ENCODE measurements at places on chromosomes 11 and 22. TPM values are rescaled to one million over a fixed set of nuclear protein-coding genes. Genes with fewer than 3 reads are reported as not detected.

GRCh38 chr11:46343520-46343919 lies 3.7 kb upstream of the DGKZ start:
- no peak for DNase-seq

The CRYBB2 gene
- not detected for total RNA-seq

The TRPC6 gene
- total RNA-seq, result under 0.01 TPM

- no peak for DNase-seq
These were observed 86.0 kb downstream of the C11orf87 start for GRCh38 chr11:109507836-109508561.

DNA sequence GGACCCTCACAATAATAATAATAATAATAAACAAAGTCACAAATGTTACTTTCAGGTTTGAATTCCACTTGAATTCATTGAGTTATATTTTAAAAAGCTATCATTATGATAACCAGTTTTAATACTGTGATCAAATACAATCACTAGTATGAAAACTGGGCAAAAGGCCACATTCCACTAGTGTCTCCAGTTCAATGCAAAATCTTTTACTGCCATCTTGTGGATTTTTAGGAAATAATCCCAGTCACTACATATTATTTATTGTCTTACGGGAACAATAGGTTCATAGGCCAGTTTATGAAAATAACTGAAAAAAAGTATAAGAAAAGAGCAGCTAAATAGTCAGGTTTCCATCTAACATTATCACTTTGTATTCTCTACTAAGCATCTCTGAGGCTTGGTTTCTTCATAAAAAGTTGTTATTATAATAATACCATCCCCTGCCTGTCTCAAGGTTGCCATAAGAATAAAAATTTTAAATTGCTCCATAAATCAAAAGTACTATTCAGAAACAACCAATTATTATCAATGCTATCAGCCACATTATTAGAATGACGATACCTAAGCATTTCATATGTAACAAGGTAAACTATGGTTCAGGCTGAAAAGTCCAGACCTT lies 533.9 kb upstream of the CCDC90B start:
- peak; percentile 93 for DNase-seq

- no peak for DNase-seq
These were observed 127.2 kb downstream of the MAML2 start for GRCh38 chr11:96215826-96216225.

The SCARF2 gene
- 45.6 TPM for total RNA-seq

The APOBEC3G gene
- 7.5 TPM for total RNA-seq

The C1QTNF5 gene
- total RNA-seq, result 27.9 TPM

- peak; percentile 94 for DNase-seq
These were observed 324.3 kb downstream of the DYNC2H1 start for GRCh38 chr11:103433386-103434072.

The PLA2G6 gene
- 28.3 TPM for total RNA-seq

- no peak for DNase-seq
These were observed 35.5 kb upstream of the NCAM1 start for GRCh38 chr11:112925516-112926310.

The CD59 gene
- total RNA-seq, result 1,166 TPM

GRCh38 chr11:41246399-41246745 lies 213.1 kb downstream of the LRRC4C start:
- no peak for DNase-seq

GRCh38 chr11:48169259-48169658 lies 47.4 kb upstream of the OR4B1 start:
- DNase-seq, result no peak

The LDHAL6A gene
- not detected for total RNA-seq

GRCh38 chr11:113831314-113831713 lies 44.1 kb downstream of the USP28 start:
- DNase-seq, result no peak

DNA sequence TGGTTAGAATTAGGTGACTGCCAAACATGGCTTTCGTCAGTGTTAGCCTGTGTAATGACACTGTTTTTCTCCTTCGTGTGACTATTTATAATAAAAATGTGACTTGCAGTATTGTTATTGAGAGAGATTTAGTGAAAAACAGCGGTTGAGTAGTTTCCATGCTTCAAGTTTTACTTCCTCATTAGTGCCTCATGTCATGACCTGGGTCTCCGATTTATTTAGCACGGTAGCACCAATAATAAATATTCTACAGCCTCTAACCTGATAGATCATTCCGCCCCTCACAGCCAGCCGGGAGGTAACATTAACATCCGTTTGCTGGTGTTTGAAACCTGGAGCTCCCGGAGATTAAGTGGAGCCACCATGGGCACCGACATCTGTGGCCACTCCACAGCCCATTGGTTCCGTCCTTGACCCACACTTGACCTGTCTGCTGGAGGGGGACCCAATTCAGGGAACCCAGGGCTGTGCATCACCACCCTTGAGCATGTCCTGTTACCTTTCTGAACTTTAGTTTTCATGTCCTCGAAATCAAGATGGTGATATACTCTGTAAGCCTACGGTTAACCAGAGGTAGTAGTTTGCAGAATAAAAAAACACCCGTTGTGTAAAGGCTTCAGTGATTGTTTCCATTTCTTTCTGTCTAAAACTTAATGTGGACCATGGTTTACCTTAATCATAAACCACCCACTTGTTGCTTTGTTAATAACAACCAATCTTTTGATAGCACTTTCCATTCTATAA lies 104.1 kb downstream of the ATXN10 start:
- DNase-seq, result no peak

The TYMP gene
- 42.4 TPM for total RNA-seq

DNA sequence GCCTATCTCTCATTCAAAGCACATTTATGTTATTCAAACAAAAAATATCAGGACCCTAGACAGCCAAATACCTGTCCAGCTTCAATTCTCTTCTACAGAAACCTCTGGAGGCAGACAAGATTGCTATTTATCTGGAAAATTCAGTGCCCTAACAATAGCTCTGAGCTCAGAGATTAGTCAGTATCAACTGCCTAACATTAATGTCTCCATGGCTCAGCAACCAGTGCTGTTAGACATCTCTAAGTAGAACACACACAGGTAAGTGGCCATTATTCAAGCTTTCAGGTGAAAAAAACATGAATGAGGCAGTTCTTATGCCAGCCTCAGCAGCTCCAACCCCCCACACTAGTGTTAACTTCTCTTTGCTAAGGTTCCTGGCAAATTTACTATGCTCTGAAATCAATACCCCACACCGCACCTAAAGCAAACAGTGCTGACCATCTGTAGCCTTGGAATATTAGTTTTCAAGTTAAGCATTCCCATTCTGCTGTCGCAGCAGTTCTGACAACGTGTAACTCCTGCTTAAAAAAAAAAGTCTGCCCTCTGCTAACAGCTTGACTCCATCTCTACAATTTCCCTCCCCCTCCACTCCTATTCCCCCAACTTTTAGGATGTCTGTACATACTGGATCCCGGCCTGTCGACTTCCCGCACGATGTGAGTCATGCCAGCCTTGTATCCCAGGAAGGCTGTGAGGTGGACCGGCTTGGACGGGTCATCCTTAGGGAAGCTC lies 1.5 kb downstream of the RPL3 start:
- DNase-seq, result peak; percentile 81

The AGBL2 gene
- total RNA-seq, result 0.63 TPM

The HSPB2 gene
- 0.38 TPM for total RNA-seq

- no peak for DNase-seq
These were observed 88.4 kb downstream of the UBASH3B start for GRCh38 chr11:122743949-122744348.

The NKAPD1 gene
- 39.4 TPM for total RNA-seq

DNA sequence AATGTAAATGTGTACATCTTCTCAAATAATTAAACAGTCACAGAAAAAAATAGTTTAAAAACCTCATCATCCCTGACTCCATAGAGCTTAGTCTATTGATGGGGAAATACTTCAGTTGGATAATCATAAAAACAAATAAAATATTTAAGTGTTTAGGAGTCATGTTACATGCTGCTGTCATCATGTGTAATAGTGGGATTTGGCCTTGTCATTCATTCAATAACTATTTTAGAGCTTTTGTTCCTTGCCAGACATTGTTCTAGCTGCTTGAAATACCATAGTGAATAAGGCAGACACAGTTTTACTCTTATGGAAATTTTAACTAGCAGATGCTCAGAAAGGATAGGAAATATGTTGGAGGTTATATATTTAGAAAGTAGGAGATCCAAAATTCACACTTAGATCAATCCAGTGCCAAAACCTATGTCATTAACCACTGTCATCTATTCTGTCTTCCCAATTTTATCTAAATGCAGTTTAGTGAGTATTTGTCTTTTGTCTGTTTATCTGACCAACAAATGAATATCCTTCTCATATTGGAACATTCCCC lies 324.7 kb downstream of the CASP12 start:
- peak; percentile 29 for DNase-seq

DNA sequence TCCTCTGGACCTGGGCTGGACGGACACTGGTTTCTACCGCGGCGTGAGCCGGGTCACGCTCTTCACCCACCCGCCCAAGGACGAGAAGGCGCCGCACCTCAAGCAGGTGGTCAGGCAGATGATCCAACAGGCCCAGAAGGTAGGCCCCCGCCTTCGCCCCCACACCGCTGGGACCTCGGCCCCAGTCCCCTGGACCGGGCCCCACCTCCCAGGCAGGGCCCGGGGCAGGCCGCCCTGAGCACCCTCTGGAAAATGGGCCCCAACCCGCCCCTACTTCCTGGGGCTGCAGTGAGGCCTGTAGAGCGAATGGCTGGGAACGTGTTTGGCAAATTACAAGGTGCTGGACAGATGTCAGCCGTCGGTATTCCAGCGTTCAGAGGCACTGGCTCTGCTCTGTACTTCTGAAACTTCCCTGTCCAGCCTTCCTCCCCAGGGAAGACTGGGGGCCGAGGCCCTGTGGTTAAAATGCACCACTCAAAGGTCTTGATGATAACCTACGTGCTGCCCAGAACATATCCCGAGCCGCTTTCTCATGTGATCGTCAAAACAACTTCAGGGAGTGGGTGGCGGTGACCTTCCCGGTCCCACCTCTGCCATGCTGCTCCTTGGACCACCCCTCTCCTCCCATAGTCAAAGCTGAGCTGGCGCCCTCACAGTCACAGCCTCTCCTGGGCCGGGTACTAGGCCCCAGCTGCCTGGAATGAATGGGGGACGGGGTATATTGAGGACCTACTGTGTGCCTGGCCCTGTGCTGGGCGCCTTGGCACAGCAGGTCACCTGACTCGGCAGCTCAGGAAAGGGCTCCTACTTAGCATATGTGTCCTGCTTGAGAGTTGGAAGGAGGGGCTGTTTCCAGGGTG lies 869 bp downstream of the FAM83F start:
- no peak for DNase-seq

The MPZL2 gene
- not detected for total RNA-seq

The HBB gene
- not detected for total RNA-seq

DNA sequence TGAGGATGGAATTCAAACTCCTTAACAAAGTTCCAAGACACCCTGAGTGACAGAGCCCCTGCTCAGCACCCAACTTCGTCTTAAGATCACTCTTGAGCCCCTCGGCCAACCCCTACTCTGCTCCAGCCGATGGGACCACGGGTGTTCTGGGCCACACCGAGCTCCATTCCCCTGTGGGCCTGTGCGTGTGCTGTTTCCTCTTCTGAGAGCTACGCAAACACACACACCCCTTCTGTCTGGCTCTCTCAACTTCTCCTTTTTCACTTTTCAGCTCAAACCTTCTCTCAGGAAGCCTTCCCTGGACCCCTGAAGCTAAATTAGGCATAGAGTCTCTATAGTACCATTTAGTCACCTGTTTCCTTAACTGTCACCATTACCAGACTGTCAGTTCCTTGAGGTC lies 37.5 kb upstream of the NNMT start:
- no peak for DNase-seq

GRCh38 chr11:64754124-64754918 lies 5.5 kb downstream of the PYGM start:
- no peak for DNase-seq

The GLYATL2 gene
- total RNA-seq, result 0.65 TPM

GRCh38 chr11:36672815-36673450 lies 74.9 kb upstream of the RAG2 start:
- DNase-seq, result peak; percentile 52

The TMEM191C gene
- total RNA-seq, result 0.32 TPM

- no peak for DNase-seq
These were observed 33.9 kb upstream of the PANX2 start for GRCh38 chr22:50136581-50137015.

- DNase-seq, result peak; percentile 81
These were observed 8.3 kb downstream of the RIN1 start for GRCh38 chr11:66328031-66328301.

DNA sequence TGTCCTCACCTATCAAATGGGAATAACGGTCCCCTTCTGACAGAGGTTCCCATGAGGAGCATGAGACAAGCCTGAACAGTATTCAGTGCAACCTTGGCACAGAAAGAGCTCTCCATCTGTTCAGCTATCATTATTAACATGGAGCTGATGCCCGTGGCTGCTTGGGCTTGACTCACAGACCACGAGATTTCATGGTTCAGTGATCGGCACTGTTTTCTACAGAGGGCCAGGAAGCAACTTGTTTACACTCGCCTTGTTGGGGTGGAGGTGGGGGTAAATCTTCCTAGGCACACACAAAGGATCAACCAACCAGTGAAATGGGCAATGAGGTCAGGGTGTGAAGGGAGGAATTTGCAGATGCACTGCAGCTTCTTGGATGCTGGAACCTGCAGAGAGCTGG lies 88.2 kb downstream of the CWC15 start:
- DNase-seq, result no peak

GRCh38 chr22:31947296-31947695 lies 3.0 kb downstream of the YWHAH start:
- no peak for DNase-seq

DNA sequence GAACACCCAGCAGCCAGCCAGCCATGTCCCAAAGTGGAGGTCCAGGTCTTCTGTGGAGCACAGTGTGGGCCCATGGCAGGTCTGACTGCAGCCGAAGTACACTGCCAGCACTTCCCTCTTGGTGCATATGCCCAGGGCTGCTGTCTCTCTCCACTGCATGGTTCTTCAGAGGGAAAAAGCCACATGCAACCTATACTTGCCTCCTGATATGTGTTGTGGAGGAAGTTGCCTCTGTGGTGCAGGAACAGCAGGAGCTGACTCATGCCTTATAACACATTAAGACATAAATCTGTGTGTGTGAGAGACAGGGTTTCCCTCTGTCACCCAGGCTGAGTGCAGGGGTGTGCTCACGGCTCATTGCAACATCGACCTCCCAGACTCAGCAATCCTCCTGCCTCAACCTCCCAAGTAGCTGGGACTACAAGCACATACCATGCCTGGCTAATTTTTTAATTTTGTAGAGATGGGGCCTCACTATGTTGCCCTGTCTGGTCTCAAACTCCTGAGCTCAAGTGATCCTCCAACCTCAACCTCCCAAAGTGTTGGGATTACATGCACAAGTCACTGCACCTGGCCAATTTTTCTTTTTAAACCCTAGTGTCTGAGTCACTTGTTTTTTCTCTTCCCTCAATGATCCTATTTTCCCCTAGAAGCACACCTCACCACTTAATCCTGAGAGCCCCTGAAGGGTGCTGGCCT lies 98.8 kb downstream of the MPPED2 start:
- no peak for DNase-seq

- DNase-seq, result no peak
These were observed 131.1 kb upstream of the OPCML start for GRCh38 chr11:133663135-133663985.
